ENCODE measurements at places on chromosomes 11 and 22.
A peak's percentile ranks its signal among the peaks of the same experiment; 100 is the strongest.

DNA sequence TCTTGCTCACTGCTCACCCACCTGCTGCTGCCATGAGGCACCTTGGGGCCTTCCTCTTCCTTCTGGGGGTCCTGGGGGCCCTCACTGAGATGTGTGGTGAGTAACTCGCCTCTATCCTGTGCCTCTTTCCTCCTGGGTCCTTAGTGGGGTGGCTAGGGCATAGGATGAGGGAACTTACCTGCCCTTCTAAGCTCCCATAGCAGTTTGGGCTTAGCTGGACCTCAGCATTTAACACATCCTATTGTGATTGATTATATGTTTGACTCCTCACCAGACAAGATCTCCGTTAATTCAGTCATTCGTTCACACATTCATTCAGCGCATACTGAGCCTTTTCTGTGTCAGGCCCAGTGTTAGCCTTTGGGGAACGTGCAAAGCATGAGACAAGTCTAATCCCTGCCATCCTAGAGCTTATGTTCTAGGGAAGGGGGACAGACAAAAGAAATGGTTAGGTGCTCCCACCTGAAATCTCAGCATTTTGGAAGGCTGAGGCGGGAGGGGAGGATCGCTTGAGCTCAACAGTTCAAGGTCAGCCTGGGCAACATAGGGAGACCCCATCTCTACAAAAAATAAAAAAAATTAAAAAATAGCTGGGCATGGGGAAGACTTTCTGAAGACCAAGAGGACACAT lies 441 bp downstream of the TCN2 start:
- no peak for DNase-seq

DNA sequence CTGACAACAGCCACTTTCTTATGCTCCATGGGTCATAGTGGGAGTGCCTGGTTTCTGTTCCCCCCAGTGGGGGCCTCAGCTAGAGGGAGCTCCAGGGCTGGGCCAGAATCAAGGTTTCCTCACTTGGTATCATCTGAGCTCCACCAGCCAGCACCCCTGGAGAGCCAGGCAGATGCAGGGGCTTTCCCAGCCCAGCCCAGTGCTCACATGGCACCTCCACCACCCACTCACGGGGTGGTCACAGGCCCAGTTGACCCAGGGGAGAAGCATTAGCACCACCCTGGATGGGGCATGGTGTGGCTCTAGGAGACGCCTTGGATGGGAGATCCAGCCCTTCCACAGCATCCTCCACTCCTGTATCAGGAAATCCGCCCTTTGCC lies 24.1 kb upstream of the WNT7B start:
- no peak for DNase-seq

GRCh38 chr22:23305922-23306374 lies 125.6 kb downstream of the BCR start:
- DNase-seq, result no peak

DNA sequence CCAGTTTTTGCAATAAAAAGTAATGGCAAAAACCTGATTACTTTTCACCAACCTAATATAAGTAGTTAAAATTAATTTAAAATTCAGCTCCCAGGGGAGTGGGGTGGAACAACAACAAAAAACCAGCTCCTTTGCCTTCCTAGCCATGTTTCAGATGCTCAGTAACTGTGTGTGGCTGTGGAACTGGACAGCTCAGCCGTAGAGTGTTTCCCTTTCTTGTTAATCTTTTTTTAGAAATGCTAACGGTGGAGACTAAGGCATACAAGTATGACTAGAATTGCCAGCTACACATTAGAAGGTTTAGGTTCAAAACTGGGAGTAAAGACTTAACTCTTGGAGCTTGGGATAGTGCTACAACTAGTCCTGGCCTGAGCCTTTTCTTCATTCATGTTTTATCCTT lies 45.0 kb downstream of the PPP6R3 start:
- no peak for DNase-seq

DNA sequence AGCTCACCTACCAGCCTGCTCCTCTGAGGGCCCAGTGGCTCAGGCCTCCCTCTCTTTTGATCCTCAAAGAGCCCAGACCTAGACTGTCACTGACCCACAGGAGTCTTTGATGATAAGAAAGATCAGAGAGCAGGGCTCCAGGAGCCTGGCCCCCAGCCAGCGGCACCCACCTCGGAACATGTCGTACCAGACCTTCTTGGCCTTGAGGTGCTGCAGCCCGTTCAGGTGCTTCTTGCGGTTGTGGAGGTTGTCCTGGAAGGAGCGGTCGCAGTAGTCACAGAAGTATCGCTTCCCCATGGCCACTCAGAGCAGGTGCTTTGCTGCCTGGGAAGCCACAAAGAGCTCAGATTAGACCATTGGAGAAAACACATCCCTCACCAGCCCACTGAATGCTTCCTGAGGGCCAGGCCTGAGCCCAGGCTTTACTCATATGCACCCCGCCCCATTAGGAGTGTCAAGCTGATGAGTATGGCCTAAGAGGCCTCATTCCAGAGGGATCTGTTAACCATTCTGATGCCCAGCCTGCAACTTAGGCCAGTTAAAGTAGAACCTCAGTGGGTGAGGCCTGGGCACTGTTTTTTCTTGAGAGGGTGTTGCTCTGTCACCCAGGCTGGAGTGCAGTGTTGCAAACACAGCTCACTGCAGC lies 18.4 kb downstream of the ZMAT5 start:
- no peak for DNase-seq

GRCh38 chr11:76789443-76789719 lies 6.2 kb downstream of the TSKU start:
- no peak for DNase-seq

GRCh38 chr11:59551659-59552521 lies 40.6 kb downstream of the OR4D9 start:
- DNase-seq, result peak; percentile 84

DNA sequence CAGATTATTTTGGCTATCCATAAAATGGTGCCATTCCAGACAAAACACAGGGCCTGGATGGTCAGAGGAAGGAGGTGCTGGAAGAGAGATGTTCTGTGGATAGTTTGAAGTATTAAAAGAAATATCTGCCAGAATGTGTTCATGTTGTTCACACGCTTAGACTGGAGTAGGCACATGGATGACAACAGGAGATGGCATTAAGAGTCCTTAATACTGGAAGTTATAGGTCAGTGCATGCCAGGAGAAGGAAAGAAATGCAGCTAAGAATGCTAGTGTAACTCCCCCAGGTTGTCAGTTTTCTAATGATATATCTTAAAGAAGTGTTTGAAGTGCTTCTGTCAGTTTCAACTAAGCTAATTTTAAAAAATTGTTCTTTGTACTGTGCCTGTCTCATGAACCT lies 20.2 kb downstream of the KREMEN1 start:
- DNase-seq, result peak; percentile 30

- DNase-seq, result no peak
Observed at GRCh38 chr22:29225422-29226090, 19.9 kb downstream of the EMID1 start.
